CD8-positive, alpha-beta T cell (primary cell): ENCODE measurements at places on chromosomes 12 and 14. TPM values are rescaled to one million over a fixed set of nuclear protein-coding genes. Genes with fewer than 3 reads are reported as not detected.
A peak's percentile ranks its signal among the peaks of the same experiment; 100 is the strongest.

Gene MAP1LC3B2
- 1.3 TPM for total RNA-seq

Gene OR6S1
- total RNA-seq, result not detected

Gene SERPINA9
- not detected for total RNA-seq

Gene LMNTD1
- total RNA-seq, result not detected

Gene DIO2
- not detected for total RNA-seq

Gene HELB
- total RNA-seq, result 26.9 TPM

Gene KCNH3
- total RNA-seq, result 3.5 TPM

DNA sequence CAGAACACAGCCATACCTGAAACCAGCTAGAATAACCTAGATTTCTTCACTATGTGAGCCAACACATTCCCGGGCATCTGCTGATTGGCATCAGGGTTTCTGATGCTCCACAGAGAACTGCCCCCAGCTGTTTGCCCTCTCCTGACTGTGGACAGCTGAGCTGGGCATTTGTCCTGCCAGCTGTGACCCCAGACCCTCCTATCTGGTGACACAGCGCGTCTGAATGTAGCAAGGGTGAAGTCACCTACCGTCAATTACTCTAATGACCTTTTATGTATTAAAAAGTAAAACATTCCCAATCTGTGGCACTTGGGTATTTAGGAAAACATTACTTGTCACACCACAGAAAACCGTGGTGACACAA is 29.7 kb upstream of the SFSWAP start:
- DNase-seq, result no peak

GRCh38 chr14:100067971-100068959 is 3.0 kb downstream of the EVL start:
- DNase-seq, result peak; percentile 96

GRCh38 chr12:55065535-55065934 is 45.8 kb downstream of the NEUROD4 start:
- DNase-seq, result no peak

- no peak for DNase-seq
These were observed 242.3 kb downstream of the CCER1 start for GRCh38 chr12:90712671-90713070.

GRCh38 chr14:31025367-31026076 is at the start of gene AP4S1:
AP4S1 (plus strand) TSS chr14:31025649; CDS start chr14:31066197, 40,548 bp downstream.
- DNase-seq, result peak; percentile 31

- DNase-seq, result no peak
These were observed 30.7 kb upstream of the CEBPE start for GRCh38 chr14:23149745-23150144.

GRCh38 chr12:121085506-121086353 is 46.7 kb upstream of the OASL start:
- no peak for DNase-seq

DNA sequence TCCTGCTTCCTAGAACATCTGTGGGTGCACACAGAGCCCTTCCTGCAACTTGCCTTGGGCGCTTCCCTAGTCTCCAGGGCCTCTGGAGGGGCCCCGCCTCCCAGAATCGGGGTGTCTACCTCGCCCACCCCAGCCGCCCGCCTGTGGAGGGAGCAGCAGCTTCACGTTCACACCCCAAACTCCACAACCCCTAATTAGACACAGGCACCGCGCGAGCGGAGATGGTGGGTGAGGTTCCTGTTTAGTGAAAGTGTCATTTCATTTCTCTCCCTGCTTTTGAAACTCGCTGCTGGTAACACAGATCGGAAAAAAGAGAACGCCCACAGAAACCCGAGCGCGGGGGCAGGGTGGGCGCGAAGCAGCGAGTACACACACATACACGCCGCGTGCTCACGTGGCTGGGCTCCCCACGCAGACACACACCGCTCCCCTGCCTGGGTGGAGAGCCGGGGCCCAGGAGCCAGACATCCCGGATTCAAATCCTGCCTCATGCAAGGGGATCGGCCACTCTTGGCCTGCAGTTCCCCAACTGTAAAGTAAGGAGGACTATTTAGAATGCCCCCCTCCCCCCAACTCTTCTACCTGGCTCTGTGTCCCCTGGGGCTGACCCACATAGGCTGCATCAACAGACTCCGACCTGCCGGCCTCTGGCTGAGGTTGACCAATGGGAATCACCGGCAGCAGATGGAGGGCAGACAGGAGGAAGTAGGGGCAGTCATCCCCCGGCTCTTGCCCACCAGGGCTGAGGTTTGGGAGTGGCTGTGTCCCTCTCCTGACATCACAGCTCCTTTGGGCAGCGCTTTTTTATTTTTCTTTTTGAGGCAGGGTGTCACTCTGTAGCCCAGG is 79.2 kb upstream of the NCOR2 start:
- peak; percentile 48 for DNase-seq

DNA sequence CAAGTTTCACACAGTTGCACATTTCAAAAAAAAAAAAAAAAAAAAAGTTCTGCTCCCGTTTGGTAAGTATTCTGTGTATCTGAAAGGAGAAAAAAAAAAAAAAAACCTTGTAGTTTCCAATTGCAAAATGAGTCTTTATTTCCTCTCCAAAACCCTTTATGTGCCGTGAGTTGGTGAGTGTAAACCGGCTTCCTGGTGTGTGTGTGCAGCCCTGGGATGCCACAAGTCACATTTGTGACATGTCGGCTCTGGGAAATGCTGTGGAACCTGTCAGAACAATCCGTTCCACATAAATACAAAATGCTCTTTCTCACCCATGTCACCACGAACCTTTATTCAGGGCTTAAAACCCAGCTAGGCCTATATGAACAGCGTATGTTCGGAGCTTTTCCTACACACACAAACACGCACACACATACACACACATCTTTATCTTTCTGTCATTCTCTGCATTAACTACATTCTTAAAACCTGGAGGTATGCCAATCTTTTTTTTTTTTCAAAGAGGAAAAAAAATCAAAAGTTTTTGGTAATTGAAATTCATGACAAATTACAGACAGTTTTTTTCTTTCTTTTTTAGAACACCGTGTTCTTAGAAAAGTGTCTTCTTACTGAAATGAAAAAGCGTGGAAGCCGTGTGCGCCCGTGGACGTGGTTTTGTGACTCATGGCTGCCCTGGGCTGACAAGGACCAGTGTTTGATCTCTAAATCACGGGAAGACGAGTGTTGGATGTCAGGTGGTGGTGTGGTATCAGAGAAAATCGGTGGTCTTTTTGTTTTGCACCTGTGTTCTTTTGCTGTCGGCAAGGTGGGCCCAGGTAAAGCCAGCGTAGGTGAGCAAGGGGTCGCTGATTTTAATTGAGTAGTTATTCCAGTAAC is 612.0 kb downstream of the VRK1 start:
- no peak for DNase-seq

GRCh38 chr14:69626132-69626500 is 14.7 kb downstream of the SUSD6 start:
- DNase-seq, result no peak

- DNase-seq, result peak; percentile 57
These were observed 171.1 kb downstream of the PRKCH start for GRCh38 chr14:61492474-61492873.

DNA sequence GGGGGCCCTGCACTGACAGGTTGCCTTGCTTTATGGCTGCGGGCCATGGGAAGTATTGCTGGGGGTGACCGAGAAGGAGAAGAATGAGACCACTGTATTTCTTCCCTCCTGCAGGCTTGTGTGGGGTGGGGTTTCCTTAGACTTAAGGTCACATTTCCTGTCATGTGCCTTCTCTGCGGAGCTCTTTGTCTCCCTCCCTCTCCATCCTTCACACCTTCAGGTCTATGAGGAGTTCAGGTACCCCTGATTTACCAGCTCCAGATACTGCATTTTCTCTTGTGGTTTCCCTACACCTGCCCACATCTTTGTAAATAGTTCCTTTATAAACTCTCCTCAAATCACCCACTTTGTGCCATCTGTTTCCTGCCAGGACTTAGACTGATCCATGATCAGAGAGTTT is 3.6 kb downstream of the FNTB start:
- peak; percentile 19 for DNase-seq

DNA sequence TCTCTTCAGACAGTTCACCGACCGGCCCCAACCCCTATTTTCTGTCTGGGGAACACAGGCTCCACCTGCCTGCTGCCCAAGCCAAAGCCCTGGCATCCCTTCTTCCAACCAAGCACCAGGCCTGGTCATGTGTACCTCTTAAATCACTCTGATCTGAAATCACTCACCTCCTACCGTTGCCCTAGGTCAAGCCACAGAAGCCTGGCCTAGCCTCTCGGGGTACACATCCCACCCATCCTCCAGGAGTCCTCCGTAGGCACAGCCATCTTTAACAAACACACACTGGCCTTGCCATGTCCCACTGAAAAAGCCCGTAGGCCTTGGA is 81.8 kb downstream of the IRF2BPL start:
- no peak for DNase-seq

- DNase-seq, result no peak
These were observed 238.8 kb downstream of the PAWR start for GRCh38 chr12:79451978-79452377.

DNA sequence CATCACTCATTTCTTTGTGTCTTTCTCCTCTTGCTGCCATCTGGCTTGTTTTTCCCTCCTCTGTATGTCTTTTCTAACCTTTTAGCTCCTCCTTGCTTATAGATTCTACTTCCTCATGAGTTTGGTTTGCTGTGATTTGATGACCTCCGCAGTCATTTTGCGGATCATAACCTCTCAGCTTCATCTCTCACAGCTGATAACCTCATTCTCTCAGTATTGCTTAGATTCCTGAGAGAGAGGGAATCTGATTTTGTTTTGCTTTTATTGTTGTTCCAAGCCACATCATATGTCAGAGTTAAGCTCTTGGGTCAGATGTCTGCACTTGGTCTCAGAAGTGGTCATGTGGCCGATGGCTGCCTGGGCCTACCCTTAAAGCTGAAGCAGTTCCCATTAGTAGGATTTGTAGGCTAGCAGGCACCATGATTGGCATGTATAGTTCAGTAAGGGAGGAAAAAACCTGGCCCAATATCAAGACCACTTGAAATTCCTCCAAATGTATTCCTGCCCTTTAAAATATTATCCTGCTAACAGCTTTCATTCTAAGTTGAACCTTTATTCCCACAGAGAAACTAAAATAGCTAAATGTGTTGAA is 13.5 kb downstream of the ZNF664 start:
- DNase-seq, result no peak

DNA sequence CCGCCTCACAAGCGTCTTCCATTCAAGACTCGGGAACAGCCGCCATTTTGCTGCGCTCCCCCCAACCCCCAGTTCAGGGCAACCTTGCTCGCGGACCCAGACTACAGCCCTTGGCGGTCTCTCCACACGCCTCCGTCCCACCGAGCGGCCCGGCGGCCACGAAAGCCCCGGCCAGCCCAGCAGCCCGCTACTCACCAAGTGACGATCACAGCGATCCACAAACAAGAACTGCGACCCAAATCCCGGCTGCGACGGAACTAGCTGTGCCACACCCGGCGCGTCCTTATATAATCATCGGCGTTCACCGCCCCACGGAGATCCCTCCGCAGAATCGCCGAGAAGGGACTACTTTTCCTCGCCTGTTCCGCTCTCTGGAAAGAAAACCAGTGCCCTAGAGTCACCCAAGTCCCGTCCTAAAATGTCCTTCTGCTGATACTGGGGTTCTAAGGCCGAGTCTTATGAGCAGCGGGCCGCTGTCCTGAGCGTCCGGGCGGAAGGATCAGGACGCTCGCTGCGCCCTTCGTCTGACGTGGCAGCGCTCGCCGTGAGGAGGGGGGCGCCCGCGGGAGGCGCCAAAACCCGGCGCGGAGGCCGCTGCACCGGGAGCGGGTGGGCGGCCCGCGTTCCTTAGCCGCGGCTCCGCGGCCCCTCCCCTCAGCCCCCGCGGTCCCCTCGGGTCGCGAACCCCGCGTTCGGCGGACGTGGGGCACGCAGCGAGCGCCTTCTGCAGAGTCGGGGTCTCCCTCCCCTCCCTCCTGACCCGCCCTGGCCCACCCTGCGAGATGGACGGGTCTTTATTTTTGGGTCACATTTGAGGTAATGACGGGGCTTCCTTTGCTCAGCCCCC is at the start of gene UBC:
Gene UBC, minus strand, starts transcription at position 259 of the 847 bp plus-strand sequence. CDS start 879 bp downstream, outside the sequence.
- peak; percentile 90 for DNase-seq

DNA sequence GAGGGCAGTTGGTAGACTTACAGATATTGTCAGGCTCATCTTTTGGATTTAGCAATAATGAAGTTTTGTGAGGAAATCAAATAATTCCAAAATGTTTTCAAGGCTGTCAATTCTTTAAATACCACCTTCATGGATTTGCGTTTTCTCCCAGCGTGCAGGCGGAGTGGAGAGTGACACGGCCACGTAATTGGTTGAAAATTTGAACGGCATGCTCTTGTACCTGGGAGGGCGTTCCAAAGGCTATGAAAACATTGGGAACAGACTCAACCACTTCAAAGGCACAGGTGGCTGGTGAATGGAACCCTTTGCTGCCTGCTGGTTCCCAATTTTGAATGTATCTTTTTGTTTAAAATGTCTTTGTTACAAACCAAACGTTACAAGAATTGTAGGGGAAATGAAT is 12.4 kb downstream of the SMIM41 start:
- no peak for DNase-seq

DNA sequence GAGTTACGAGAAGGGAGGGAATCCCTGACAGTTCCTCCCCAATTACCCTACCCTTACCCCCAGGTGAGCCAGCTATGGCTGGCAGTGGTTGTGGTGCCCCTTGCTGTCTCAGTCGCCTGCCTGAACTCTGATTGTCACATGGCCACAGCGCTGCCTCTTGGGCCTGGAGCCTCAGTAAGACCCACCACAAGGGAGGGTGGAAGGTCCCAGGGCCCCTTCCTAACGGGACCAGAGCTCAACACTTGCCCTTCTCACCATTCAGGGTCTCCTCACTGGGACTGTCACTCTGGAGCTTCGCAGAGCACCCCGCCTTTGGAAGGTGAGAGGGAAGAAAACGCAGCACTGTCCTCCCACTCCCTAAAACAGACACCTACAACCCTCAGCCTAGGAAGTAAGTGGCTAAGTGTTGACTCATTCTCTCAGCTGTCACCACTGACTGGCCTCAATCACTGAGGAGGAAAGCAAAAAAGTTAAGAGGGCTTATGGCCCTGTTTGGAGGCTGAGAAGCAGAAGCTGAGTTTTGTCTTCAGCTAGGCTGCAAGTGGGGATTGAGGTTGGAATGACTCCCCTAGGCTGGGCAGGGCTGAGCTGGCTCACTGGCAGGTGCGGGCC is 1.0 kb downstream of the TMEM253 start:
- no peak for DNase-seq

DNA sequence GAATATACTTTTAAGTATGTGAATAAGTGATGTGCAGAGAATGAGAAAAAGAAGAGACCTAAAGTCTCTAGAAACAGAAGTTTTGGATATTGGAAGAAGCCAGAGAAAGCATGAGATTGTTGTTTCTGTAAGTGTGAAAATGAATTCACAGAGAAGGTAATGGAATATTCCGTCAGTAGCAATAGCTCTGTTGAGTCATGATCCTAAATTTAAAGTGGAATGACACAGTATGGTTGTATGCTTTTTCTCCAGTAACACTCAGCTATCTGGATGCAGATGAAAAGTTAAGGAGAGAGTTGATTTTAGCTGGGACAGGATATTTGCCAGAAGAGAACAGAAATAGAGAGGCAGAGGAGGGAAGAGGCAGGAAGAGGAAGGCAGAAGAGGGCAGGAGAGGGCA is 1166.3 kb downstream of the GALC start:
- DNase-seq, result no peak

GRCh38 chr12:92605621-92606170 is 97.1 kb upstream of the PLEKHG7 start:
- DNase-seq, result no peak

DNA sequence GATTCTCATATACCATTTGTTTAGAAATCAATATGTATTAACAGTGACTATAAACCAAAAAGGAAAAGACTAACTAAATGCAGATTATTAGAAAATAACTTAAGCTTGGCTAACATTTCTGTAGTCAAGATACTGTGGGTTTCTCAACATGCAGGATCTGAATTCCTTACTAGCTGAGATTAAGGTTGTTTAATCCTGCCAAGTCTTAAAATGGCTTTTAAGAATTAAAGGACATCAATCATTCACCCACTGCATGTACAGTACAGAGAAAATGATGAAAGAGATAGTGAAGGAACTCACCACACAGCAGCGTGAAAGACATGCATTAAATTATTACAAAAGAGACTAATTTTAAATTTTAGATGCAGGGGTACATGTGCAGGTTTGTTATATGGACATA is 3.8 kb downstream of the ACSS3 start:
- DNase-seq, result no peak
